ENCODE measurements at places on chromosomes 16 and 17.

GRCh38 chr16:78705694-78706093 lies 606.2 kb downstream of the WWOX start:
- no peak for DNase-seq

- no peak for DNase-seq
These were observed 14.0 kb upstream of the MPRIP start for GRCh38 chr17:17028059-17028877.

DNA sequence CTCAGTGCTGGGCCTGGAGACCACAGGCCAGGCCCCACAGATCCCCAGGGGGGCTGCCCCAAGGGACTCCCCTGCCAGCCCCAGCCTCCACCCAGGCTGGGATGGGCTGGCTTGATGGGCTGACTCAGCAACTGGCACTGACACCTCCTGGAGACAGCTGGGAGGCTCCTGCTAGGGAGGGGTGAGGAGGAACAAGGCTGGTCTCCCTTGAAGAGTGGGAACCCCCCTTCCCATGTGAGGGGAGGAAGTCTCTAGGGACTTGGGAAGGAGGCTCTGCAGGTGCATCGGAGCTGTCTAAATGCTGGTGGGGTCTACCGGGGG lies 10.4 kb downstream of the NHERF1 start:
- DNase-seq, result no peak

- DNase-seq, result no peak
These were observed 151.9 kb downstream of the IRX5 start for GRCh38 chr16:55082591-55082976.

DNA sequence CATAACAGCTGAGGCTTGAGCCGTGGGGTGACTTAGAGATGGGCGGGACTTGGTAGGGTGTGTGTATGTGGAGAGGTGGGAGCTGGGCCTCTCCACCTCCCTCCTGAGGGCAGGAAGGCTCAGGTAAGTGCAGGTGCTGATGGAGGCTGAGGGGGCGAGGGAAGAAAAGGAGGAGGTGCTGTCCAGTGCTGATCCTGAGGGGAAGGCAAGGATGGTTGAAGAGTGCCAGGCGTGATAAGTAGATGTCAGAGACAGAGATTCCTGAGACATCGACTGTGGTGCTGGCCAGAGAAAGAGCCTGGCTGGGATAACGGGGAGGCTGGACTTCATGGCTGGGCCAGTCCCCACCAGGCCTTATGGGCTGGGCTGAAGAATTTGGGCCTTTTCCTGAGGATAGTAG lies 159.1 kb downstream of the SDK2 start:
- no peak for DNase-seq

DNA sequence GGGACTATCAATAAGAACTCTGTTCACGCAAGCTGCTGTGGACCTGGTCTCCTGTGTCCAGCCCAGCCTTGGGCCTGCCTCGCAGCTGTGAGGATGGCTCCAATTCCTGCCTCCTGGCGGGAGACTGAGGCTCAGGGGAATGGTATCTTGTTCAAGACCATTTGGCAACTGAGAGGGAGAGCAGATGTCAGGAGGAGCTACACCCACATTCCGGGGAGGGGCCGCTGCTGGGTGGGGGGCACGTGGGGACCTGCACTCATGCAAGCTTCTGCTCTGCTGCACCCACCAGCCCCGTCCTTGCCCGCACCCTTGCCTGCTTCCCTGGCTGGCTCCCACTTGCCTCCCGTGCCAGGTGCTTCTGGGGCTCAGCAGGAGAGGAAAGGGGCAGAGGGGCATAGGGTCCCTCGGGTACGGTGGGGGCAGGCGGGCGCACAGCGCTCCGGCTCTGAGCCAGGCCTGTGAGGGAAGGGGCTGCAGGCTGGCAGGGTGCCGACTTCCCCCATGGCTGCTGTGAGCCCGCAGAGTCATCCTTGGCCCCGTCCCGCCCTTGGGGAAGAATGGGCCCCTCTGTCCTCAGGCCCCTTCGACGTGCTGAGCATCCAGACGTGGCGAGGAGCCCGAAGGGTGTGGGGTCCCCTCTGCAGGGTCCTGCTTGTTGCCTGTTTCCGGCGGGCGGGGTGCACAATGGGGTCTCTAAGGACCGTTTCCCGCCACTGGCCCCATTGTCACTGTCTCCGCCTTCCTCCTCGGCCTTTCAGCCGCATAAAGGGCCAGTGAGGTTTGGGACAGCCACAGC lies 2.7 kb downstream of the METRN start:
- no peak for DNase-seq

DNA sequence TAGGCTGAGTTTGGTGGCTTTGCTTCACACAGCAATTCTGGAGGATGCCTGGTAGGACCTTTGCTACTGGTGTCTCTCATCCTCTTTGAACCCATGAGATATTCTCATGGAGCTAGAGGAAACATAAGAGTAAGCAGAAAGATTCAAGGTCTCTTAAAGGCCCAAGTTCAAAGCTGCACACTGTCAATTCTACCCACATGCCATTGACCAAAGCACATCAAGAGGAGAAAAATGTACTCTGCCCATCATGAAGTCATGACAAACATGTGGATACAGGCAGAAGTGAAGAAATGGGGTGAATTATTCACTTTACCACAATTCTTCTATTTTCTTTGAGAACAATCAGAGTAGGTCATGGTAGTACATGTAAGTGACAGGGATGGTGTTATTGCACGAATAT lies 13.1 kb downstream of the SKA2 start:
- no peak for DNase-seq

DNA sequence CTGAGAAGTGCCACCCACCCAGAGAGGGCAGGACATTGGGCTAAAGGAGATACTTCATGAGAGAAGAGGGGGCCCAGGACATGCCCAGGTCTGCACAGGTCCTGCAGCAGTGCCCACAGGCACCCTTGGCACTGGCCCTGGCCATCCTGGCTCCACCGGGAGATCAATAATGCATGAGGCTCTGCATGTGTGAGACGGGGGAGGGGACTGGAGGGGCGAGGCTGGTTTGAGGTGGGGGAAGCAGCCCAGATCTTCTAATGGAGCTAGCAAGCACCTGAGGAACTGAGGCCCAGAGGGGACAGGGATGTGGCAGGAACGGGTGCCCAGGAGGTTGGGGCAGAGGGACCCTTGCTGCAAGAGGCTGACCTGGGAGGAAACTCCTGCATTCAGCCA lies 567 bp downstream of the OSBPL7 start:
- DNase-seq, result no peak

- DNase-seq, result no peak
These were observed 154.0 kb downstream of the SLC39A11 start for GRCh38 chr17:72938482-72938881.

DNA sequence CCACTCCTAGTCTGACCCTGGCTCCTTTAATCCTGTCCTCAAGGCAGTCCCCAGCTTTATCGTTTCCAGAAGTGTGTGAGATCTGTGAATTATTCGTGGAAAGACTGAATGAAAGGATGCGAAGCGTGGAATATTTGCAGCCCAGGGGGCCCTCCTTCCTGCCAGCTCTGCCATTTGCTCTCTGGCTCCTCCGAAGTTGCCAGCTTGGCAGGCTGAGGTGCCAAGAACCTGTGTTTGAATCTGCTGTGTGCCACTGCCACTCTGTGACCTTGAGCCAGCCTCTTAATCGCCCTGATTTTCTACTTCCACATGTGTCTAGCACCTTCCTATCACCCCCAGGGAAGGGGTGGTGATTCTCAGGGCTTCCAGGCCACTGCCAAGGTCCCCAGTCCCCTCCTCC lies 10.8 kb downstream of the TBKBP1 start:
- no peak for DNase-seq

DNA sequence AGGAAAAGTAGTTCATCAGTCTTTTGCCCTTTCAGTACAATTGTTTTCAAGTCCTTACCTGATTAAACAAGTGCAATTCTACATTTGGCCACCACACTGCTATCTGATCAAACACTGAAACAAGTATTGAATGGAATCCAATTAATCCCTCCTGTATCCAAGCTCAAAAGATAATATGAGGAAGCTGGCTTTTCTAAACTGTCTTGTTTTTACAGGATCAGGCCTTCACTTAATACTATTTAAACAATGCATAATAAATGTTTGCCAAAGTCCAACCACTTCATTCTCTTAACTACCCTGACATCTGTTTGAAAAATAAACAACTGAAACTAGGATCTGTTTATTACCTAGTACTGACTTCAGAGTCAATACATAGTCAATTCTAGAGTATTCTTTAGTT lies 131.6 kb downstream of the MRTFB start:
- no peak for DNase-seq

DNA sequence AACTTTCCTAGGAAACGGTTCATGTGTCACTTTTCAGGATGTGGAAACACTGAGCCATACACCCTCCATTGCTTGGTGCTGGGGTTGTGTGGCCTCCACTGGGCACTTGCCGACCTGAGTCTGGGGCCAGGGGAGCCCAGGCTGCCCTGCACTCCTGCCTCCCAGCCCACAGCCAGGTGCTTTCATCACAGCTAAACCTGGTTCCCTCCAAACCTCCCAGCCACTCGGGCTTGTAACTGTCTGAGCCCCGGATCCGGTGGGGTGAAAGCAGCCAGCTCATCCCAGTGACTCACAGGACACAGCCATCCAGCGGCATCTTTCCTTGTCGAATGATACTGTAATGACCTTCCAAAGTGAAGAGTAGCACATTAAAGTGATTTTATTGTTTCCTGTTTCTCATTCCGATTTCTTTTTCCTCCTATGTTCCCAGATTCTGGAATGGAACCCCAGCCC lies 19.8 kb downstream of the CARHSP1 start:
- DNase-seq, result no peak

GRCh38 chr16:51621610-51622009 lies 470.5 kb upstream of the SALL1 start:
- no peak for DNase-seq

DNA sequence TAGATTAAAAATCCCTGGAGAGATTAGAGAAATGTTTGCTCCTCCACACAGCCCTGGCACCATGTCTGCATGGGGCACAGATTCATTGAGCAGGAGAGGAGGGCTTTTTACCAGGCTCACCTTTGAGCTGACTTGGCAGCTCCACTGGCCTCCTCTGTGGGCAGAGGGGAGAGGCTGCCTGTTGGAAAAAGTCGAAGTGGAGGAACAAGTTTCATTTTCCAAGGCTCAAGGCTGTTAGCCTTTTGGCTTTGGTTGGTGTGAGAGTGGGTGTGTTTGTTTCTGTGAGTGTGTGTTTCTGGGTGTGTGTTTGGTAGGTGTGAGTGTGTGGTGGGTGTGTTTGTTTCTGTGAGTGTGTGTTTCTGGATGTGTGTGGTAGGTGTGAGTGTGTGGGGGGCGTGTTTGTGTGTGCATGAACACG lies 5.6 kb downstream of the TMEM238L start:
- no peak for DNase-seq

All from stimulated activated CD8-positive, alpha-beta memory T cell treated with anti-CD3 and anti-CD28 coated beads, Interleukin-7, amount 100 ng/mL, for 1 hour (primary cell).